Fibroblast of villous mesenchyme (primary cell): ENCODE measurements at places on chromosomes 6 and 20.

DNA sequence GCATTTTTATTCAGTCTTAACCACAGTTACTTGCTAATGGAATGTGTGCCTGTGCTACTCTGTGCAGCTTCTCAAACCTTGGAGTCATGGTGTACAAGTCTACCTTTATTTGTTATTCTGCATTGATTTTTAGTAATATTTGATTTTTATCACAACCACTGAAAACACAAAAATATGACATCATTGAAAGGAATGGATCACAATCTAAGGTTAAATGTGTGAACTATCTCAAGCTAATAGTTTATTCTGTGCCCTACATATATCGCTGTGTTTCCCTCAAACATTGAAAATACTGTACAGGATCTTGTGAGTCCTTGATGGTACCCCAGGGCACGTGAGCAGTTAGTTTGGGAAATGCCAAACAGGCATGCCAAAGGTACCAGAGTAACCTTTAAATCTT lies 573.4 kb downstream of the FRK start:
- no peak for DNase-seq

DNA sequence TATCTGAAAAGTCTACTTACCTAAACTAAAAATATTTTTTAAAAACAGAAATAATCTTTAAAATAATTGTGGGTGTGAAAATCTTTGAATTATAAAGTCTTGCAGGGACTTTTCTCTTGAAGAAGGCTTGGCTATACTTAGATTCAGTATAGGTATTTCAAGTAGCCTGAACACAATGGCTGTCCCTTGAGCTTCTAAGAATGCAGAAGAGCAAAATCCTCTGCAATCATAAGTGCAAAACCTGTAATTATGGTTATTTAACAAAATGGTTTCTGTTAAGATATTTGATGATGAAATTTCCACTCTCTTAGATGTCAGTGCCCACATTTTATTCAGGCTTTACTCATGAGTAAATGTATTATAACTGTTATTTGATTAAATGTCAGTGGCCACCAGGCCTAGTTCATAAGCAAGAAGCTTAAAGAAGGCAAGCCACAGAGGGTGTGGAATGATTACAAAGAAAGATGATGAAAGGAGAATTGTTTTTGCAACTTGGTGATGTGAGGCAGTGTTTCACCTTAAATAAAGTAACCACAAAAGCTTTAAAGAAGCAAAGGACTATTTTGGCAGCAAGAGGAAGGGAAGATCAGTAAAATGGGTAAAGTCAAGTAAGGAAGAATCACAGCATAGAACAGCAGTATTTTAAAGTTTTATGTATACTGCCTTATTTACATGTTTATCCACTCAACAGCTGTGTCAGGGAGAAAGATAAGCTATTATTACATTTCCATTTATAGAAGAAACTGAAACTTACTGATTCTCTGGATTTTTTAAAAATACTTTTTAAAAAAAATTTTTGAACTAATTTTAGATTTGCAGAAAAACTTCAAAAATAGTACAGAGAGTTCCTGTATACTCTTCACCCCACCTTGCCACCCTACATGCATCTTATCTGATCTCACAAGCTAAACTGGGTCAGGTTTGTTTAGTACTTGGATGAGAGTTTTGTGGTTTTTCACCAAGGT lies 351.2 kb upstream of the RUNX2 start:
- DNase-seq = peak; percentile 33

GRCh38 chr6:81589465-81590313 lies 162.8 kb downstream of the TENT5A start:
- no peak for DNase-seq

- no peak for DNase-seq
Observed at GRCh38 chr6:135866445-135867123, 15.1 kb downstream of the PDE7B start.
